B cell (primary cell): ENCODE measurements at places on chromosomes 3 and 15. TPM values are rescaled to one million over a fixed set of nuclear protein-coding genes. Genes with fewer than 3 reads are reported as not detected.
A peak's percentile ranks its signal among the peaks of the same experiment; 100 is the strongest.

REC114 gene
- not detected in 2 replicates for total RNA-seq

DNA sequence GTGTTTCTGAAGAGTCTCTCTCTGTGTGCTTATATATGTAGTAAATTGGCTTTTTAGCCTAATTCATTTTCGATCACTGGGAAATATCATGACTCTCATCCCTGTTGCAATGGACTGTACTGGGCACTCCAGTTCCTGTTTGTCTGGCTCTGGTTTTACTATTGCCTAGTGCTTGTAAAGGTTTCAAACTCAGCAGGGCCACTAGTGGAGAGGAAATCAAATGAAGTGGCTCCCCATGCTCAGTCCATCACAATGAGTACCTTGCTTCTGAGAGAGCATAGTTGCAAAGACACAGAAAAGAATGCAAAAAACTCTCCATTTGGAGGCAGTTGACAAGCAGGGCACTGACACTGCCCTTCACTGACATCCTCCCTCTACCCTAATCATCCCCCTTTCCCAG lies 167.8 kb downstream of the TAFA4 start:
- no peak overlapping the region for H3K4me3 ChIP-seq
- H3K27me3 ChIP-seq = no peaks in the 10 kb centered on the region
- DNase-seq = no peak

DNA sequence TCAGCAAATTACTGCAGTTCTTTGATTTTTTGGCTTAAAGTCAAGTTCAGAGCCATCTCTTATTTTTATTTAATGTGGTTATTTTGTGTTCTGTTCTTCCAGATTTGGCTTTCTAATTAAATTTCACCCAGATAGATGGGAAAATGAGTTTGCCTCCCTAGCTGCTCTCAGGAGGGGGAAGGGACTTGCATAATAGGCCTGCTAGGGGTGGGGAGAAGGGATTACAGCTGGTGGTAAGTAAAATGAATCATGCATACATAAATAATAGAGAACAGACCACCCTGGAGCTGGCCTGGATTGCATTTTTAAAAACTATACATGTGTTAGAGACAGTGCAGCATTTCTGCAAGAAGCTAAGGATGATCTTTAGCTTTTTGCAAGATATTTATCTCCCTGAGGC lies 3.9 kb upstream of the PXYLP1 start:
- H3K4me3 ChIP-seq = no peak overlapping the region
- no peak for DNase-seq
- no peaks in the 10 kb centered on the region for H3K27me3 ChIP-seq

DNA sequence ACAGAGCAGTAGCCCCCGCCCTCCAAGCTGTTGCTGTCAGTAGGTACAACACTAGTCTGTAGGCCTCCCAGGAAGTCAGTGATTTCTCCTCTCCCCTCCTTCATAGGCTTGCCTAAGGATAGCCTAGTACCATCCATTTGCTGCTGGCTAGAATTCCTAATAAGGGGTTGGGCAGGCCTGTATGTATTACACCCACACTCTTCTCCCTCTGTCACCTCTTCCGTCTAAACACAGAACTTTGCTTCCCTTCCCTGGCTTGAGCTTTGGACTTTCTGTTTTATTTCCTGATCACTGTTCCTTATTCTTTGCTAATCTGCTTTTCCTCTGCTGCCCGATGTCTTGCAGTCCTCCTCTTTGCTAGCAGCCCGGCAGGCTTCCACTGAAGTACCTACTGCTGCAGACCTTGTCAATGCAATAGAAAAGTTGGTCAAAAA lies 93.4 kb upstream of the UMPS start:
- H3K4me1 ChIP-seq = peaks cover 40% of the 10 kb centered on the region
- H3K27ac ChIP-seq = no peak overlapping the region
- H3K4me3 ChIP-seq = no peak overlapping the region
- no peaks in the 10 kb centered on the region for H3K36me3 ChIP-seq
- DNase-seq = no peak
- H3K27me3 ChIP-seq = no peaks in the 10 kb centered on the region

GRCh38 chr15:59993041-59993750 lies 10.9 kb upstream of the FOXB1 start:
- H3K36me3 ChIP-seq = no peaks in the 10 kb centered on the region
- no peak for DNase-seq
- no peak overlapping the region for H3K4me3 ChIP-seq
- H3K27me3 ChIP-seq = peaks cover 55% of the 10 kb centered on the region
- H3K27ac ChIP-seq = no peak overlapping the region
- peaks cover 13% of the 10 kb centered on the region for H3K4me1 ChIP-seq

DNA sequence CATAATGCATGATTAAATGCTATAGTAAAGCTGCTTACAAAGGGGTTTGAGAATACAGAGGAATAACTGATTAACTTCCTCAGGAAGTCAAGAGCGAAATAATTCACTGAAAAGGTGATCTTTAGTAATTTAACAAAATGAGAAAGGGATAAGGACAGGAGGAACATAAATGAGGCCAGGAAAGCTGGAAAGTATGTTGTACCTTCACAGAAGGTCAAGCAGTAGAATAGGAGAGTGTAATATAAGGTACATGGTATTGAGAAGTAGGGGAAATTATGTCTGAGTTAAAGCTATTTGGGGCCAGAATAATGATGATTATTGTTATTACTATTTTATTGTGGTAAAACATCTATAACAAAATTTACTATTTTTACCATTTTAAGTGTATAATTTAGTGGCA lies 19.2 kb downstream of the GOLM2 start:
- no peaks in the 10 kb centered on the region for H3K27me3 ChIP-seq
- DNase-seq = no peak
- no peak overlapping the region for H3K4me3 ChIP-seq
- peaks cover 44% of the 10 kb centered on the region for H3K4me1 ChIP-seq
- H3K27ac ChIP-seq = peak overlapping the region; percentile 79
- peaks cover 3% of the 10 kb centered on the region for H3K36me3 ChIP-seq
